ENCODE measurements at places on chromosomes 2 and 18. TPM values are rescaled to one million over a fixed set of nuclear protein-coding genes. Genes with fewer than 3 reads are reported as not detected.

IGFBP2 gene
- 191 TPM for total RNA-seq

COQ10B gene
- 41.3 TPM for total RNA-seq

CDK15 gene
- total RNA-seq: 6.5 TPM

CCL20 gene
- 1.5 TPM for total RNA-seq

SPC25 gene
- 28.1 TPM for total RNA-seq

MYOM1 gene
- 0.05 TPM for total RNA-seq

PLCD4 gene
- 1.2 TPM for total RNA-seq

UPP2 gene
- not detected for total RNA-seq

CHRNG gene
- not detected for total RNA-seq

USP40 gene
- total RNA-seq: 34.6 TPM

ZC3H6 gene
- 0.39 TPM for total RNA-seq

PLEK gene
- not detected for total RNA-seq

MARCO gene
- total RNA-seq: not detected

ZSCAN30 gene
- total RNA-seq: 19.7 TPM

CNDP1 gene
- not detected for total RNA-seq

IWS1 gene
- total RNA-seq: 29.0 TPM

BOLL gene
- total RNA-seq: not detected

IMPACT gene
- 21.8 TPM for total RNA-seq

GAD1 gene
- 3.2 TPM for total RNA-seq

CRACDL gene
- total RNA-seq: not detected

MYL12B gene
- 396 TPM for total RNA-seq

KIF5C gene
- total RNA-seq: 0.13 TPM

TTC31 gene
- total RNA-seq: 16.3 TPM

PDE11A gene
- 0.25 TPM for total RNA-seq

ASB18 gene
- total RNA-seq: not detected

RSAD2 gene
- total RNA-seq: 6.9 TPM

PRKAG3 gene
- total RNA-seq: not detected

SERPINB11 gene
- total RNA-seq: not detected

IL1B gene
- 15.8 TPM for total RNA-seq

TMEM37 gene
- total RNA-seq: 0.56 TPM

SIGLEC15 gene
- total RNA-seq: not detected

NYAP2 gene
- not detected for total RNA-seq

NEU2 gene
- total RNA-seq: not detected

COL4A4 gene
- total RNA-seq: not detected

KATNAL2 gene
- 3.2 TPM for total RNA-seq

UGT1A8 gene
- 2.2 TPM for total RNA-seq

VRK2 gene
- 24.9 TPM for total RNA-seq

IL1R2 gene
- total RNA-seq: not detected

ALPP gene
- not detected for total RNA-seq

MYO5B gene
- total RNA-seq: 8.8 TPM

PROKR1 gene
- not detected for total RNA-seq

EFEMP1 gene
- 69.2 TPM for total RNA-seq

CD226 gene
- total RNA-seq: 0.10 TPM

C2orf66 gene
- not detected for total RNA-seq

PPP1R1C gene
- total RNA-seq: 0.53 TPM

ANKRD30BL gene
- total RNA-seq: not detected

FZD7 gene
- total RNA-seq: 23.6 TPM

MC4R gene
- not detected for total RNA-seq

SH2D6 gene
- total RNA-seq: 1.2 TPM

SRD5A2 gene
- total RNA-seq: not detected

STAM2 gene
- 33.1 TPM for total RNA-seq

PNO1 gene
- total RNA-seq: 38.3 TPM

MAP3K19 gene
- not detected for total RNA-seq

PSMG2 gene
- total RNA-seq: 120 TPM

ACADL gene
- not detected for total RNA-seq

TACR1 gene
- not detected for total RNA-seq

CHRND gene
- not detected for total RNA-seq

Measured in MG63 (cell line).